EL (cell line): ENCODE measurements at places on chromosomes 7 and 10.

DNA sequence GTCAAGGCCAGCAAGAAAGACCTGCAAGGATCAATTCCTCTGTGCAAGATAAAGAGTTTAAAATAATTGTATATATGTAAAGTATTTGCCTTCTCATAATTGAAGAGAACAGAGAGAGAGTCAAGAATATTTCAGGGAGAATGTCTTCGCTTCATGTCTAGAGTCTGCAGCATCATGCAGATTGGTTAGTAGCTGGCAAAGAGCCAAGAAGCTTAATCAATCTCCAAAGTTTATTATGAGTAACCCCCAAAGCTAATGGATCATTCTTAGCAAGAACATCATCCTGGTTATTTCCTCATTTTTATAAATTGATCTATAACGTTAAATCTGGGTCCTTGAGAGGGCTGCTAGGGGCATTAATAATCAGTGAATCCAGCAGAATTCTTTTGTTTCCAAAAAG lies 38.9 kb upstream of the CTBP2 start:
- no peak for DNase-seq

DNA sequence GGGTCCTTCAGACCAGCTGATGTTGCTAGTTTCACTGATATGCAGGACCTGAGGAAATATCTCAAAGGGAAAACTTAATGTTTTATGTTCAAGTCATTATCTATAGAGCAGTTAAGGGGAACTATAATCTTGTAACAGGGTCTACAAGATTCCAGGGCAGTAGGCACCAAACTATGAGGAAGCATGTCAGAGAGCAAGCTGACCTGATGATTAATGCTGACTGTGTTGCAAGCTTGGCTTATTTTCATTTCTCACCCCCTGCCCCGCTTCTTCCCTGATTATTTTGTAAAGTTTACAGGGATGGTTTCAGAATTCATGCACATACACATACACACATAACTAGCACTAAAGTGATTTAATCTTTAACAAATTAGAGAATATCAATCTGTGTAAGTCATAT lies 84.3 kb upstream of the CACNA2D1 start:
- DNase-seq, result peak; percentile 53

DNA sequence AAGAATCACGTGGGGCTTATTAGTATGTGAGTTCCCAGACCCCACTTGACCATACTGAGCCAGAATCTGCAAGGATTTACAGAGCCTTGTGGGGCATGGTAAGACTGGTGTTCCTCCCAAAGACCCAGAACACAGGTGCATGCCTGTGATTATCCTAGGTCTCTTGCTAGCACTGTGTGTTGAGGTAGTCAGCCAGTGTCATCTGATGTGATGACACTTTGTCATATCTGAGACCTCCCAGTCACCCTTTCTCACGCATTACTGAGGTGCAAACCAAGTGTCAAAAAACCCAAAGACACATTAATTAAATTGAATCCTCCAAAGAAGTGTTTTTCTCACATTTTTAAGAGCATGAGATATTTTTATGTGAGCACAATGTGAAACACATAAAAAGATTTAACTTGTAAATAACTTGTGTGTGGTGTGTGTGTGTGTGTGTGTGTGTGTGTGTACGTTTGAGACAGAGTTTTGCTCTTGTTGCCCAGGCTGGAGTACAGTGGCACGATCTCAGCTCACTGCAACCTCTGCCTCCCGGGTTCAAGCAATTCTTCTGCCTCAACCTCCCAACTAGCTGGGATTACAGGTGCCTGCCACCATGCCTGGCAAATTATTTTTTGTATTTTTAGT lies 162.0 kb upstream of the PRPS1L1 start:
- DNase-seq, result no peak

DNA sequence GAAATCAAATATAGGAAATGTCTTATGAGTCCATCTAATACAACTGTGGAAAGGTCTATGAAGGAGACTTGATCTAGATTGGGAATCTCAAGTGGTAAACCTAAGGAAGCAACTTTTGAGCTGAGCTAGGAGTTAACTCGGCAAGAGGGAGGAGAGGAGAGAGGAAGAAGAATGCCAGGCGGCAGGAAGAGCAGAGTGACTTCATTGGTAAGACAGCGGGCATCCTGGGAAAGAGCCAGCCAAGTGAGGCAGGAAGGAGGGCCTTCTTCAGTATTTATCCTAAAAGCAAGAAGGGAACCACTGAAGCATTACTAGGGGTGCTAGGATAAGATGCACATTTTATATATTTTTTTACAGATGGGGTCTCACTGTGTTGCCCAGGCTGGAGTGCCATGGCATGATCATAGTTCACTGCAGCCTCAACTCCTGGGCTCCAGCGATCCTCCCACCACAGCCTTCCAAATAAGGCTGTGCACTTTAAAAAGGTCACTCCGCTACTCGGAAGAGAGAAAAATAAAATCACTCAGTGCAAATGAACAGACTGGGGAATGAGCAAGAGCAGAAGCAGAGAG lies 2.0 kb downstream of the BCL7B start:
- DNase-seq, result peak; percentile 49

GRCh38 chr10:480498-480927 lies 209.0 kb downstream of the DIP2C start:
- DNase-seq, result no peak

DNA sequence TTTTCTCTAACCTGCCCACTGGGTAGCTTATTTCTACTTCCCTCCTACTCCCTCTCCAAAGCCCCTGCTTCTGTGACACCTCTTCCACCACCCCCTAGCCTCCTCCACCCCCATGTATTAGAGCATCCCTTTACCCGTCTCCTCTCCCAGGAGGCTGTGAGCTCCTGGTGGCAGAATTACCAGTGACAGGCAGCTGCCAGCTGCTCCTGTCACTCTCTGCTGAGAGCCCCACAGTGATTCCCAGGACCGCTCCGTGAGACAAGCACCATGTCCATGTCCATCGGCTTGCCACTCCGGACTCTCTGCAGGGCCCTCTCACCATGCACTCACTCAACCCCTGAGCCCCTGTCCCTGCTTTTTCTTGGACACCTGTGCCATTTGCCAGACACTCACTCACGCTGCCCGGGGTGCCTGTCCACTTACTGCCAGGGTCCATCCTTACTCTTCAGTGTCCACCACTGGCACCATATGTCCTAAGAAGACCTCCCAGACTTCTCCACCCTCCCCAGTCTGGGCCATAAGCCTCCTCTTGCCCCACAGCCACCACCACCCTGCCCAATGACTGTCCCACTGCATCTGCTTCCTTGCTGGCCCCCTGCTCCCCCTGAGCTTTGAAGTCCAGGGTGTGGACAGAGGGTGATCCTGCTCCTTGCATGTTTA lies 9.8 kb downstream of the WDFY4 start:
- DNase-seq, result no peak

GRCh38 chr10:108789919-108790318 lies 1133.4 kb downstream of the XPNPEP1 start:
- peak; percentile 76 for DNase-seq

- no peak for DNase-seq
Observed at GRCh38 chr7:50308532-50309385, 4.2 kb downstream of the IKZF1 start.

DNA sequence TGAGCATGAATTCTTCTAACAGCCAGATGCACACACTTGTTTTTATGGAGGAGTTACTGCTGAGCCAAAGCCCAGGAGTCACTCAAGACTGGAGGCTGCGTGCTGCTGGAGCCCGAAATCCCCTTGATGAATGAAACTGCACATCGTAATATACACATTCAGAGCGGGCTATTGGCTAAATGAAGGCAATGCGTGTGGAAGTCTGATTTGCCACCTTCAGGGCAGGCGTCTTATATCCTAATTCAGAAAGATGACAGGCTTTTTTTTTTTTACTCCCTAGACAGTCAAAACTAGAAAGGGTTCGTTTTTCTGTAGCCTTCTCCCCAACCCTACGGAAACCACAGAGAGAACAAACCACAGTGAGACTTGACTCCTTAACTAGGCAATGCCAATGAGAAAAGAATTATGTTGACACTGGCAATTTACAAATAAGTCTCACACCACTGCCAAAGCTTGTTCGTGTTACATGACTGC lies 227.2 kb upstream of the KLF14 start:
- DNase-seq, result peak; percentile 70

DNA sequence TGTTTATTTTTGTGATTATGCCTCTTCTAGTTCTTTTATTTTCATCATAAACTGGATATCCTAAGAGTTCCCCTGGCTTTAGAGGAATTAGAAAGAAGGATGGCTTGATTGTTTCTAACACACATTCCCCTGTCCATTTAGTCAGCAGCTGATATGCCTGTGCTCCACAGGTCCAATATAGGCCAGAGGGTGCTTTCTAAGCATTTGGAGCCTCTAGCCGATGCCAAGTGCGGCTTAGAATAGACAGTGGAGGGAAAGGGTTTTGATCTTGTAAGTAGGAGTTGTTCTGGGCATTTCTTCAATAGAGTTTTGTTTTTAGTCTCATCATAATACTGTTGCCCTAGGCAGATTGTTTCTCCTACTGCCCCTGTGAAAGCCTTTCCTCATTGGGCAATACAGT lies 6.6 kb downstream of the CYP3A43 start:
- no peak for DNase-seq

- DNase-seq, result no peak
Observed at GRCh38 chr10:101295261-101295660, 58.7 kb upstream of the BTRC start.

DNA sequence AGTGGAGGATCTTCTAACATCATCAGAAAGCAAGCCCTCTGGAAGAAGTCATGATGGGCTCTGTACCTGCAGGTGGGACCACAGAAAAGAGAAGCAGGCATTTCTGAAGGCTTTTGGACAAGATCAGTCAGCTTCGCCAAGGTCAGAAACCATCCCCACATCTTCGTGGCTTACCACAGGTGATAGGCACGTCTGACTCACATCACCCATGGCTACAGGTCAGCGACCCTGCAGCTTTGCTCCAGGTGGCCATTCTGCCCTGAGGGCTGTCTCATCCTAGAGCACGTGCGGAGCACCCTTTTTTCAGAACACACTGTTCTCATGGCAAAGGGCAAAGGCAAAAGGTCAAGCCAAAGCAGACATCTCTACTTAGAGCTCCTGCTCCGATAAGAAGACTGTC lies 518.9 kb upstream of the ADARB2 start:
- no peak for DNase-seq
